ENCODE measurements at places on chromosomes 6 and 20.

GRCh38 chr20:41572010-41572572 is 46.1 kb downstream of the CHD6 start:
- no peak for DNase-seq

DNA sequence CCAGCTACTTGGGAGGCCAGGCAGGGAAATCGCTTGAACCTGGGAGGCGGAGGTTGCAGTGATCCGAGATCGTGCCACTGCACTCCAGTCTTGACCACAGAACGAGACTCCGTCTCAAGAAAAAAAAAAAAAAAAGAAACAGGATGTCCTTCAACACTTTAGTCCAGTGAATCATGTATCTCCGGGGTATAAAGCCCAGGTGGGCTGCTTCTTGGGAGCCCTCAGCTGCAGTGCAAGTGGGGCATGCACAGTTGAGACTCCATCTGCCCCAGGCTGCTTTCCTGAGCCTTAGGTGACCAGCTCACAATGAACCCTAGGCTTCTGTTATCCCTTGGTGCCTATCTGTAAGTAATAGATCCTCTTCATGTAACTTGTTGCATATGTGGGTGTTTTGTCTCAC is 187.1 kb upstream of the RNF24 start:
- DNase-seq, result no peak

GRCh38 chr20:50146732-50147662 is 6.5 kb downstream of the PEDS1 start:
- DNase-seq, result peak; percentile 80

DNA sequence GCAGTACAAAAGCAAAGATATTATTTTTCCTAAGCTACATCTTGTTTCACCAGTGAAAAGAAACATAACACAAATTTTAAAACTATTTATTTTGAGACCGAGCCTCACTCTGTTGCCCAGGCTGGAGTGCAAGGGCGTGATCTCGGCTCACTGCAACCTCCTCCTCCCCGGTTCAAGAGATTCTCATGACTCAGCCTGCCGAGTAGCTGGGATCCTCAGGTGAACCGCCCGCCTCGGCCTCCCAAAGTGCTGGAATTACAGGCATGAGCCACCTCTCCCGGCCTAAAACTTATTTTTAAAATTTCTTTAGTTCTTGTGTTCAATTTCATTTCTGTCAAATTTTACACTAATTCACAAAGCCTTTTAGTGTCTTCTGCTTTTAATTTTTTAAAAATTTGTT is 5.9 kb downstream of the SRSF12 start:
- DNase-seq, result no peak

DNA sequence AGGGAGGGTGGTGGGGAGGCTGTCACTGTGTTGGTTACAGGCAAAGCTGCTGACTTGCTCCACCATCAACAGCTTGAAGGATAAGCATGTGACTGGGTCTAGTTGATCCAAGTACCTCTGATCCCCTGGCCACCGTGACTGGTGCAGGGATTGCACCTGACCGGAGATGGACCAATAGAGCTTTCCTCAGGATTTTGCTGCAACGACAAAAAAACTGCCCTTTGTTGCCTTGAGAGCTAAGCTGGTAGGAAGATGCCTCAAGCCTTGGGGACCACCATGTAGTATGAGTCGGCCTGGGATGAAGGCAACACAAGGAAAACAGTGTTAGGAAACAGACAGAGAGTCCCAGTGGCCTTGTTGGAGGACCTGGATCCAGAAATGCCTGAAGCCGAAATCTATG is 1.8 kb downstream of the OCSTAMP start:
- no peak for DNase-seq

DNA sequence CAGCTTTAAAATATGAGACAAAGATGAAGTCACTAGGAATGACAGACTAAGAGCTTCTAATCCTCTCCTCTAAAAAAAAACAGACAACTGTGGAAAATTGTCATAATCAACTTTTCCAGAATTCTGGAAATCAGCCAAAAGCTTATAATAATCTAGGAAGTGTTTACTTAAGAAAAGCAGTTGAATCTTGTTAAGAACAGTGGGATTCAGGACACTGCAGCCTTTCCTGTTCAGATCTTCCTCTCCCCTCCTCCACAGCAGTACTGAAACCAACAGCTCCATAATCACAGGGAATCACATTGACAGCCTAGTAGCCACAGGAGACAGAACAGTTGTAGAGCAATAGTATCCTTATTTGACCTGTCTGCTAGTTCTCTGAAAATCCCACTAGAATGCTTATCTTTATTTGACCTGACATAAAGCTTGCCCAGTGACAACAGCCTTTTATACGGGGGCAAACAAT is 41.6 kb downstream of the IBTK start:
- DNase-seq, result no peak

GRCh38 chr20:64056889-64057627 is 5.9 kb upstream of the TCEA2 start:
- no peak for DNase-seq

GRCh38 chr6:141726248-141726647 is 406.5 kb upstream of the GJE1 start:
- DNase-seq, result no peak

All from activated T-cell treated with anti-CD3 and anti-CD28 coated beads, Interleukin-2, amount 50 U/mL, for 48 hours (primary cell).